ENCODE measurements at places on chromosomes 13 and 19.
A peak's percentile ranks its signal among the peaks of the same experiment; 100 is the strongest.

DNA sequence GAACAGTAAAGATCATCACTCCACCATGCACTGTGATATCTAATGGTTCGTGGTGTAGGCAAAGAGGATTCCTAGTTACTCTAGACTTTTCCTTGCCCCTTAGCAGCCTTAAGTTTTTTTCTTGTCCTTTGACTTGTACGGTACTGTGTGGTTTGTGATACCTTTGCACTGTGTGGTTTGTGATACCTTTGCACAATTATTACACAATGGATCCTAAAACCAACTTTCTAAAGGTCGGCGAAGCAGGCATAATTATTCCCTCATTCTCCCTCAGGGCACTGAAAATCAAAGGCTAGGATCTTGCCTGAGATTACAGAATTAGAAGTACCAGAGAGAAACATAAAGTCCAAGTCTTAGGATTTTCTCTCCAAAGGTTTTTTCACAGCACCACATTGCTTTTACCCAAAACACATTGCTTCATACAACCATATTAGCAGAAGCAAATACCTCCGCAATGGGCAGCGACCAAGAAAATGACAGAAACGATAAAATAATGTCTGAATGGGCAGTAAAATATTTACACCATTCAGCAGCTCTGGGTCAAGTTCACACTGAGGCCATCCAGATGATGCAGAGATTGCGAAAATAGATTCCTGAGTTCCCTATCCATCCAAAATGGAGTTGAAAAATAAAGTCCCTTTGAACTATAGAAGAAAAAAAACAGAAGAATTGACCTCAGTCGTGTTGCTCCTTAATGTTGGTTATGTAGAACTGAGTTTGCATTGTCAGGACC lies 106.4 kb downstream of the FGF14 start:
- H3K27me3 ChIP-seq = no peaks in the 10 kb centered on the region
- H3K36me3 ChIP-seq = no peaks in the 10 kb centered on the region
- H3K27ac ChIP-seq = no peak overlapping the region
- no peak overlapping the region for H3K4me3 ChIP-seq
- no peaks in the 10 kb centered on the region for H3K4me1 ChIP-seq

GRCh38 chr13:79307433-79307861 lies 98.6 kb downstream of the RBM26 start:
- no peaks in the 10 kb centered on the region for H3K36me3 ChIP-seq
- H3K27ac ChIP-seq = no peak overlapping the region
- H3K4me1 ChIP-seq = no peaks in the 10 kb centered on the region
- H3K4me3 ChIP-seq = no peak overlapping the region
- no peaks in the 10 kb centered on the region for H3K27me3 ChIP-seq

- H3K4me1 ChIP-seq = no peaks in the 10 kb centered on the region
- H3K4me3 ChIP-seq = no peak overlapping the region
- no peaks in the 10 kb centered on the region for H3K36me3 ChIP-seq
- H3K27ac ChIP-seq = no peak overlapping the region
- H3K27me3 ChIP-seq = no peaks in the 10 kb centered on the region
- DNase-seq = peak; percentile 25
These were observed 34.5 kb downstream of the MTUS2 start for GRCh38 chr13:28854657-28855056.

DNA sequence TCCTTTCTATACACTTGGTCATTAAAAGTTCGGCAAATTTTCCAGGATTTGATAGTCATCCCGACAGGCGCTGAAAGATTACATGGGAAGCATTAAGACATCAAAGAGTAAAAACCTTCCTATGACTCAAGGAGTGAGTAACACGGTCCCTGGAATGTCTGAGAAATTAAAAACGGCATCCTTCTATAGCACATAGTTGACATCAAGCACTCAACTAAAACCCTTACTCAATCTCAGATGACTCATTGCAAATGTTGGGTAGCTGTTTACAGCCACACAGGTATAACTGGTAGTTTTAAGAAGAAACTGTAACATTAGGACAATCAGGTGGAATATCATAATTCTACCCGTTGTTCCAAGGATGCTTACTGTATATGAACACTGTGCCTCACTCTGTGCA lies 6.4 kb upstream of the LGALS13 start:
- no peaks in the 10 kb centered on the region for H3K4me1 ChIP-seq
- DNase-seq = no peak
- no peak overlapping the region for H3K27ac ChIP-seq
- H3K4me3 ChIP-seq = no peak overlapping the region

DNA sequence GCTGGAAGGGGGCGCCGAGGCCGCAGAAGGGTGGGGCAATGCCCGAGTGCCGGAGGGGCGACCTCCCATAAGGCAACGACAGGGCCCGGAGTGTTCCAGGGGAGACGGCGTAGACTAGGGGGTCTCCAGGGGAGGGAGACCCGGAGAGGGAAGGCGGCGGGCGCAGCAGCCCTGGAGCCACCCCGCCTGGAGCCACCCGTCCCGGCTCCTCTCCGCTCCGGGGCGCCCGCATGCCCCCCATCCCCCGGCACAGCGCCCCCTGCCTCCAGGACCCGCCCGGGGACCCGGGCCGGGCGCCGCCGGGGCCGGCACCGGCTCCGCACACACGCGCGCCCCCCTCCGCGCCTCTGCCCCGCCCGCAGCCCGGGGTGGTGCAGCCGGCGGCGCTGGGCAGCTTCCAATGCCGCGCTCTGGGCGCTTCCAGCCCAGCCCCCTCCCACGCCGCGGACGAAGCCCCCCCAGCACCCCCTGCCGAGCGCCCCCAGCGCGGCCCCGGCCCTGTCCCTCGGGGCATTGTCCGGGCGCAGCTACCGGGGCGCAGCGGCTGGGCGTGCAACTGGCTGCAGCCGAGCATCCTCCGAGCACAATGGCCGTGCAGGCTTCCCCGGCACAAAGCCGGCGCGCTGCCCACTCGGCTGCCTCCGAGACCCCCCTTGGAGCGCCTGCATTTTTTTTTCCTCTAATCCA lies 519 bp downstream of the PTPRS start:
- no peak for DNase-seq
- no peaks in the 10 kb centered on the region for H3K27me3 ChIP-seq
- H3K4me1 ChIP-seq = peaks cover 3% of the 10 kb centered on the region
- no peaks in the 10 kb centered on the region for H3K36me3 ChIP-seq
- peak overlapping the region; percentile 56 for H3K4me3 ChIP-seq
- H3K27ac ChIP-seq = peak overlapping the region; percentile 85

- no peaks in the 10 kb centered on the region for H3K27me3 ChIP-seq
- no peaks in the 10 kb centered on the region for H3K36me3 ChIP-seq
- no peak overlapping the region for H3K4me3 ChIP-seq
These were observed 1134.3 kb downstream of the SLITRK1 start for GRCh38 chr13:82747958-82748357.

GRCh38 chr19:16714702-16715287 lies 4.9 kb upstream of the NWD1 start:
- DNase-seq = peak; percentile 47
- no peaks in the 10 kb centered on the region for H3K36me3 ChIP-seq
- H3K27ac ChIP-seq = no peak overlapping the region

GRCh38 chr19:22619932-22620331 lies 14.2 kb upstream of the ZNF492 start:
- H3K27ac ChIP-seq = no peak overlapping the region
- DNase-seq = no peak
- H3K27me3 ChIP-seq = no peaks in the 10 kb centered on the region
- no peak overlapping the region for H3K4me3 ChIP-seq
- no peaks in the 10 kb centered on the region for H3K4me1 ChIP-seq
- H3K36me3 ChIP-seq = no peaks in the 10 kb centered on the region

DNA sequence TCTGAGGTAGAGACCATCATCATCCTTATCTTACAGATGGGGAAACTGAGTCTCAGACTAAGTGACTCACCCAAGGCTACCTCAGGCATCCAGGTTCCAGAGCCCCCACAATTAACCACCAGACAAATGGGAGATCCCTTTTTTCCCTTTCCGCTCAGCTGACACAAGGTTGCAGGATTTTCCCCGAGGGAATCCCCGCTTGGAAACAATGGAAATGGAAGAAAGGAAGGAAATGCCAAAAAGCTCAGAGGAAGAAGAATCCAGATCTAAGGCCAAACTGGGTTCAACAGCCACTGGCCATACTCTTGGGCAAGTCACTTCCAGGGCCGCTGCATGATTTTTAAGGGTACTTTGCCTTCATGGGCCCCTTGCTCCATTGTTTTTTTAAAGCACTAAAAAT lies 1.6 kb downstream of the ZNF71 start:
- no peak overlapping the region for H3K4me3 ChIP-seq
- DNase-seq = no peak
- H3K36me3 ChIP-seq = peaks cover 1% of the 10 kb centered on the region
- H3K27ac ChIP-seq = no peak overlapping the region

DNA sequence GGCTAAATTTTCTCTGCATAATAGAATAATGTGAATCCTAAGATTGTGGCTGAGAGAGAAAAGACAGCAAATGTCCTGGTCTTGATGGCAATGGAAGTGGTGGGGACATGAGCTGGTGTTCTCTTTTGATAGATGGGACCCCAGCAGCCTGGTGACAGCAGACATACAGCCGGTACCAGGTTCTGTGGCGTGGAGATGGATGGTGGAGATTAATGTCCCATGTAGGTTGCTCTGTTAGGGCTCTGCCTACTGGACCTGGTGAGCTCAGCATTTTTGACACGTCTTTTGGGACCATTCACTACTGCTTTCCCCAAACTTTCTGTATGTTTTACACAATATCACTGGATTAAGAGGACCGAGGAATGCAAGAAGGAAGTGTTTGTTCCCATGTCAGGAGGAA lies 8.2 kb upstream of the SIGLEC14 start:
- DNase-seq = peak; percentile 11
- no peaks in the 10 kb centered on the region for H3K27me3 ChIP-seq
- H3K27ac ChIP-seq = no peak overlapping the region
- no peak overlapping the region for H3K4me3 ChIP-seq
- no peaks in the 10 kb centered on the region for H3K36me3 ChIP-seq

GRCh38 chr13:60397704-60398378 lies 821 bp downstream of the TDRD3 start:
- H3K27ac ChIP-seq = peak overlapping the region; percentile 85
- peak; percentile 81 for DNase-seq
- no peaks in the 10 kb centered on the region for H3K4me1 ChIP-seq

GRCh38 chr19:14022469-14022868 lies 5.5 kb upstream of the RLN3 start:
- no peak overlapping the region for H3K27ac ChIP-seq
- H3K27me3 ChIP-seq = no peaks in the 10 kb centered on the region
- DNase-seq = no peak
- no peaks in the 10 kb centered on the region for H3K4me1 ChIP-seq
- no peaks in the 10 kb centered on the region for H3K36me3 ChIP-seq

- no peaks in the 10 kb centered on the region for H3K36me3 ChIP-seq
- no peaks in the 10 kb centered on the region for H3K4me1 ChIP-seq
- H3K27me3 ChIP-seq = no peaks in the 10 kb centered on the region
These were observed 506.8 kb upstream of the ATXN8OS start for GRCh38 chr13:69600811-69601210.

DNA sequence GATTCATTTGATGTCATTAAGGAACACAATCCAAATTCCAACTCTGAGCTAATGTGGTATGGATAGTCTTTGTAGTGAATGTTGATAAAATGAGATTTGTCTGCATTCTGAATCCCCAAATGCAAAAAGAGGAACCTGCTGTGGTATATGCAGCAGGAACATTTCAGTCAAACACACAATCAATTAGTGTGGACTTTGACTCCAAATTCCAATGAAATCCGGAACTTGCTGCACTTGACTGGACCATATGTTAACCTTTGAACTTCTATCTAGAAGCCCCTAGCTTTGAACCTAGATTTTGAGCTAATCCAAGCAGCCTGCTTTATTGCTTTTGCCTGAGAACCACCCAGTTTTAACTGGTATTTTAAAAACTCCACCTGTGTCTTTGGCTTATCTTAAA lies 341.3 kb downstream of the SPRY2 start:
- H3K27me3 ChIP-seq = no peaks in the 10 kb centered on the region
- H3K4me1 ChIP-seq = peaks cover 12% of the 10 kb centered on the region
- H3K36me3 ChIP-seq = no peaks in the 10 kb centered on the region
- no peak for DNase-seq

All from mesendoderm (in vitro differentiated cells).